ENCODE measurements at places on chromosomes 6 and 20.

GRCh38 chr6:15705981-15706380, 43.2 kb upstream of the DTNBP1 start:
- H3K4me1 ChIP-seq = no peaks in the 10 kb centered on the region
- H3K27me3 ChIP-seq = no peaks in the 10 kb centered on the region
- no peaks in the 10 kb centered on the region for H3K36me3 ChIP-seq
- no peak overlapping the region for H3K4me3 ChIP-seq
- no peak for DNase-seq

- H3K27me3 ChIP-seq = no peaks in the 10 kb centered on the region
- no peak overlapping the region for H3K4me3 ChIP-seq
- H3K36me3 ChIP-seq = no peaks in the 10 kb centered on the region
- no peaks in the 10 kb centered on the region for H3K4me1 ChIP-seq
These were observed 378.1 kb downstream of the RNGTT start for GRCh38 chr6:88585276-88585692.

DNA sequence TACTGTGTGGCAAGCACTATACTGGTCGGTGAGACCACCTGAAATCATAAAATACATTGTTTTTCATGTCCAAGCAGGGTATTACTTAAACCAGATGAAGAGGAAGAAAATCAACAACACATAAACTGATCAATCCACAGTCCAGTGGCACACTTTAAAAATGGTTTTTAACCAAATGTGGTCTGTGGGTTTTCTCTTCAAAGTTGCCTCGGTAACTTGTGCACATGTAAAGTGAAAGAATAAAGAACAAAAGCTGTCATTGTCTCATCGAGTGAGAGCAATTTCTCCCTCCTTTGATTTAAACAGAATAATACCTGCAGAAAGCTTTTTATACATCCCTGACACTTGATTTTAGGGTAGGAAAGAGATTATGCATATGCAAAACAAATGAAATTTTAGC, 3.7 kb downstream of the FLRT3 start:
- peaks cover 34% of the 10 kb centered on the region for H3K27me3 ChIP-seq
- no peak for DNase-seq
- H3K4me3 ChIP-seq = no peak overlapping the region
- H3K4me1 ChIP-seq = peaks cover 2% of the 10 kb centered on the region
- no peak overlapping the region for H3K27ac ChIP-seq

DNA sequence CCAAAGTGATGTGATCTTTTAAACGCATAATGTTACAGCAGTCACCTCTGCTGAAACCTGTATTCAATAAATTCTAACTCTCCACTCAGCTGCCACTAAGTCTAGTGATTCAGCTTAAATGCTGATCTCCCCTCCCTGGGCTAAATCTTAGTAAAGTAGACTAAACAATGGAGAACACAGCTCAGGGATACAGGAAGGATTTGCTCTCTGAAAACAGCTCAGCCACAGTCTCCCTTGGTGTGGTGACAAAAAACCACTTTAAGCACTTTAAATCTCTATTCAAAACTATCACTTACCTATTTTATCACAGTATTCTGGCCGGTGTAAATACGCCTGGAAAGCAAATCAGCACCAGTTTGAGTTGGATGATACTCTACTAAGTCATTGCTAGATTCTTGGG, 130.6 kb downstream of the RFX6 start:
- H3K4me1 ChIP-seq = no peaks in the 10 kb centered on the region
- H3K27ac ChIP-seq = no peak overlapping the region
- H3K36me3 ChIP-seq = no peaks in the 10 kb centered on the region
- no peak for DNase-seq
- no peaks in the 10 kb centered on the region for H3K27me3 ChIP-seq

DNA sequence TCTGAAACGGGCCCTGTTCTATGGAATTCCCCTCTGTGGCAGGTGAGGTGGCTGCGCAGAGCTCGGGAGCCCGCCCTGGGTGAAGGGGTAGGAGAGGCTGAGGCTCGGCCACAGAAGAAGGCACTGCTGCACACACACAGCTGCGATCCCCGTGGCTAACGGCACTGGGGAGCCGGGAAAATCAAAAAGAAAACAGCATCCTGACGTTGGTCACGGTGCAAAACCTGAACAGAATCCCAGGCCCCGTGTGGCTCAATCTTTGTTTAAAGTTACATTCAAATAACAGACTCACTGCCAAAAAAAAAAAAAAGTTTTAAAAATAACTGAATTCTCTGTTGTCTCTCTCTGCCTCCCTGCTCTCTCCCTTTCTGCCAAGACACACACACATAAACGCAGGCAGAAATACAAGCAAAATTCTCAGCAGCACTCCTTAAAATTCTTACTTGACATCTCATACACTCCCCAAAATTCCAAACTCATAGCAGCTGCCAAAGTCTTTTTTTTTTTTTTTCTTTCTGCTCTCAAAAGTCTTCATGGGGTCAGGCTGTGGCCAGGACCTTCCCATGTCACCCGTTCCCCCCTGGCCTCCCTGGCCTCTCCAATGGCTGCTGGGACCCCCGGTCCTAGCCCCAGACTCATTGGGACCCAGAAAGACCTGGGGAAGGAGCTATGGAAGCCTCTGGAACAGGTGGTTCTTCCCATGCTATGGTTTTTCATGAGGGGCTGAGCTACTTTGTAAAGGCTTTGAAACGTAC, 248.8 kb downstream of the TTLL2 start:
- no peaks in the 10 kb centered on the region for H3K27me3 ChIP-seq
- no peak overlapping the region for H3K27ac ChIP-seq
- DNase-seq = no peak
- no peaks in the 10 kb centered on the region for H3K4me1 ChIP-seq

- no peaks in the 10 kb centered on the region for H3K36me3 ChIP-seq
- no peaks in the 10 kb centered on the region for H3K27me3 ChIP-seq
- H3K4me1 ChIP-seq = peaks cover 3% of the 10 kb centered on the region
- H3K4me3 ChIP-seq = no peak overlapping the region
- no peak for DNase-seq
- H3K27ac ChIP-seq = no peak overlapping the region
These were observed 250.0 kb downstream of the HIVEP2 start for GRCh38 chr6:142695016-142695415.

GRCh38 chr20:20255099-20255498, 112.8 kb upstream of the INSM1 start:
- H3K27ac ChIP-seq = no peak overlapping the region
- no peak for DNase-seq
- H3K36me3 ChIP-seq = no peaks in the 10 kb centered on the region
- H3K4me1 ChIP-seq = no peaks in the 10 kb centered on the region
- H3K27me3 ChIP-seq = peaks cover 9% of the 10 kb centered on the region

- H3K4me3 ChIP-seq = no peak overlapping the region
- DNase-seq = no peak
- H3K27ac ChIP-seq = no peak overlapping the region
- no peaks in the 10 kb centered on the region for H3K27me3 ChIP-seq
- H3K4me1 ChIP-seq = no peaks in the 10 kb centered on the region
These were observed 159.2 kb downstream of the UBE3D start for GRCh38 chr6:82906489-82906888.

DNA sequence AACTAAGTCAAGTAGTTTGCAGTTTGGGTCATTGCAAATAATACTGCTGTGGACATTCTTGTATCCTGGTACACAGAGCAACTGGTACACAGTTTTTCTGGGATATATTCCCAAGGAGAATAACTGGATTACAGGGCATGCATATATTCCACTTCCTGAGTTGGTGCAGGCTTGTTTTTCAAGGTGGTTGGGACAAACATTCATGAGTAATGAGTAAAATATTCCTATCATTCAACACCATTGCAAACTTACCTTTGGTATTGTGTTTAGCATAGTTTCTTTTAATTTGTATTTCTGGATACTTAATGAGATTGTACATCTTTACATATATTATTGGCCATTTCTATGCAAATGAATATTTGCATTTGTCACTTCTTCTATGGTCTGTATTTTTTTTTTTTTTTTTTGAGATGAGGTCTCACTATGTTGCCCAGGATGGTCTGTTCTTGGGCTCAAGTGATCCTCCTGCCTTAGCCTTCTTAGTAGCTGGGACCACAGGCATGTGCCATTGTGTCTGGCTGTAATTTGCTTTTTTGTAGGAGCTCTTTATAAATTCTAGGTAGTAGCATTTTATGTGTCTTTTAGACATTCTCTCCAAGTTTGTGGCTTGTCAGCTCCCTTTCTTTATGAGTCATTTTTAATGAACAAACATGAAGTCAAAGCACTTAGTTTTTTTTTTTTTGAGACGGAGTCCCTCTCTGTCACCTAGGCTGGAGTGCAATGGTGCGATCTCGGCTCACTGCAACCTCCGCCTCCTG, 158.7 kb downstream of the SOX4 start:
- H3K36me3 ChIP-seq = peaks cover 19% of the 10 kb centered on the region
- no peak for DNase-seq
- H3K27ac ChIP-seq = peak overlapping the region; percentile 53

- H3K27ac ChIP-seq = no peak within 1 kb of the TSS
- H3K4me1 ChIP-seq = no peaks in the 10 kb centered on the region
- DNase-seq = no peak
These were observed at the start of gene PRR18 for GRCh38 chr6:166308033-166308768. TSS of gene PRR18 (minus strand) at chr6:166308392. CDS start at chr6:166308142, 250 bp downstream.

All from DND-41 (cell line).